ENCODE measurements at places on chromosomes 2 and 18.
A peak's percentile ranks its signal among the peaks of the same experiment; 100 is the strongest.

- no peak for DNase-seq
These were observed 477.7 kb downstream of the TNS1 start for GRCh38 chr2:217525076-217525475.

- DNase-seq: no peak
These were observed 127.2 kb downstream of the FAM161A start for GRCh38 chr2:61726456-61727209.

DNA sequence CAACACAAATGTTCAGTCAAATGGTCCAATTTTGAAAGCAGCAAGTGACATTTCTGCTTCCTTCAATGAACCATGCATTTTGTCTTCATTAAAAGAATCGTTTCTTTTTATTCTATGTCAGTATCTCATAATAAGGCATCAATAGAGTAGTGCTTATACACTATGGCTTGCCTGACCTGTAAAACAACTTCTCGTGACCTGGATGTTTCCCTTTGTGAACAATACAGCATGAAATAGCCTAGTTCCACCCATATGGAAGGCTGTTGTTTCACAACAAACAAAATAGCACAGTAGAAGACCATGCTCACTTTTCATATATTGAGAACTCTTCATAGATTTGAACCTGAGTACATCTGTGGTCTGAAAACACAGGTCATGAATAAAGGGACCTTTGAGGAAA lies 104.3 kb upstream of the PIK3C3 start:
- no peak for DNase-seq

DNA sequence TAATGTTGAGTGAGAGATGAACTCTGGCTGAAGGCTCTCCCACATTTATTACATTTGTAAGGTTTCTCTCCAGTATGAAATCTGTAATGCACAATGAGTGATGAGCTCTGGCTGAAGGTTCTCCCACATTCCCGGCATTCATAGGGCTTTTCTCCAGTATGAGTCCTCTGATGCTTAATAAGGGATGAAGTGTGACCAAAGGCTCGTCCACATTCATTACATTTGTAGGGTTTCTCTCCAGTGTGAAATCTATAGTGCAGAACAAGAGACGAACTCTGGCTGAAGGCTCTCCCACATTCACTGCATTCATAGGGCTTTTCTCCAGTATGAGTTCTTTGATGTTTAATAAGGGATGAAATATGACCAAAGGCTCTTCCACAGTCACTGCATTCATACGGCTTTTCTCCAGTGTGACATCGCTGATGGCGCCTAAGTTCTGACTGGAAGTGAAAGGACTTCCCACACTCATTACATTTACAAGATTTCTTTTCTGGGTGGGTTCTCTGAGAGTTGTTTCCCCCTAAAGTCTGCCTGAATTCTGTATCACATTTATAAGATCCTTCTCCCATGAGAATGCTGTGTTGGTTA lies 10.2 kb downstream of the ZNF514 start:
- no peak for DNase-seq

GRCh38 chr2:136251885-136252585 lies 134.1 kb upstream of the CXCR4 start:
- no peak for DNase-seq

DNA sequence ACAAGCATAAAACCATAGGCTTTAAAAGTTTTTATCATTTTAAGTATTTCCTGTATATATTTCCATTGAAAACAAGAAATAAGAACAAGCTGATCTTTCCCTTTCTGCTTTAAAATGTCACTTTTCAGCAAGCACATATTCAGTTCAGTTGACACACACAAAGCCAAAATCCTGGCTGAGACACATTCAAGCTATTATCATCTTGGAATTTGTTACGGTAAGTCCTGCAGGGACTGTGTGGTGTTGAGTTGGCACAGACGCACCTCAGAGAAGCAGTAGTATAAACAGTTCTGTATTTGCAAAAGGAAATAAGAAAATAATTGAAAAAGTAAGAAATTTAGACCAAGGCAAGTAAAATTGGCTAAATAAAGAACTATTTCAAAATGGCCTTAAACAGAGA lies 10.4 kb upstream of the DAW1 start:
- DNase-seq: no peak

GRCh38 chr2:219289537-219290361 lies 10.6 kb downstream of the DNAJB2 start:
- DNase-seq: peak; percentile 89

- DNase-seq: no peak
These were observed 1.9 kb downstream of the TCF7L1 start for GRCh38 chr2:85134896-85135659.

GRCh38 chr2:236075802-236076201 lies 92.4 kb downstream of the GBX2 start:
- DNase-seq: no peak

DNA sequence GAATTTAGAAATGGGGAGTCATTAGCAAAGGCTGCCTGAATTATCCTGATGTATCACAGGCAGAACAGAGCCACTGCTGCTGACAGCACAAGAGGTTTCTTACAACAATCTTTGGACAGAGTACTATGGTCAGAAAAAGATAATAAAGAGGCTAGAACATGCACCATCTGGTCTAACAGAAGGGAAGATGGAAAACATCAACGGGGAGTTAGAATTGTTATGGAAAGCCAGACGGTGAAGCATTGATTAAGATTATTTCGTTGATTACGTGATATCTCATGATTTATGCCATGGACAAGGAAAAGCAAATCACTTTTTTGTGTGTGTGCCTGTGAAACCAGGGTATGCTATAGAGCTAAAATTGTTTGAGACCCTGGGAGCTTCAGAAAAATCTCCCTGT lies 409.4 kb upstream of the ETAA1 start:
- DNase-seq: no peak

DNA sequence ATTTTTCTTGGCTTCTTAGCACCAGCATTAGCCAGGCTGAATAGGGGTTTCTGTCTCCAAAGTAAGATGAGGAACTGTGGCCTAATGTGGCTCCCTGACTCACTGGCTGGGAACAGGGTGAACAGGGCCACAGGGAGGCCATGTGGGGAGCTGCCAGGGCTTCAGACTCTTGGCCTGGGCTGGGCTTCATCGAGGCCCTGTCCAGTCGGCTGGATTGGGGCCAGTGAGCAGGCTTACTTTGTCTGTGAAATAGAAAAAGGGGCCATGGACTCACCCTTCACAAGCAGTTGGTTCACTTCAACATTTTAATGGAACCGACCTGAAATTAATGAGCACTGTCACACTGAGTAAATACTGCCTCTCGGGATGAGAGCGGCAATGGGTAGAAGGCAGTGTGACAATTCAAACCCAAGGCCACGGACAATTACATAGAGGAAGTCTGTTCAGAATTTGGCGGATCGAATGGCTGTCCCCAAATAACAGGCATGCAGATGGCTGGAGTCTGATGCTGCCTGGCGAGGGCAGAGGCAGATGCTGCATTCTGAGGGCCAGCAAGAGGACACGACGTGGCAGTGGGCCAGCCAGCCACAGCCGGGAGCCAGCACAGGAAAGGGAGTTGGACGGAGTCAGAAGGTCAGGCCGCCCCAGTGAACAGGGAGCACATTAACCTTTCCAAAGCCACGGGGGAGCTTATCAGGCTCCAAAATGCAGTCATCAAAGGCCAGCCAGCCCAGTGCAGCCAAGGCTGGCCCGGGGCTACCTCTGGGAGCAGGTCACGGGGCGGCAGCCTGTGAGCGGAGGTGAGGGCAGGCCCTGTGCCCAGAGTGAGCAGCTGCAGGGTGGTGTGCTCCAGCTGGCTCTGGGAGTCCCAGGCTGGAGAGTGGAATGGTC lies 146.6 kb upstream of the REV1 start:
- DNase-seq: no peak

- DNase-seq: no peak
These were observed 20.7 kb downstream of the OTOF start for GRCh38 chr2:26457251-26457666.

- DNase-seq: no peak
These were observed 60.9 kb upstream of the ACAA2 start for GRCh38 chr18:49874238-49874637.

GRCh38 chr2:68915393-68915792 lies 37.3 kb downstream of the GKN2 start:
- no peak for DNase-seq

DNA sequence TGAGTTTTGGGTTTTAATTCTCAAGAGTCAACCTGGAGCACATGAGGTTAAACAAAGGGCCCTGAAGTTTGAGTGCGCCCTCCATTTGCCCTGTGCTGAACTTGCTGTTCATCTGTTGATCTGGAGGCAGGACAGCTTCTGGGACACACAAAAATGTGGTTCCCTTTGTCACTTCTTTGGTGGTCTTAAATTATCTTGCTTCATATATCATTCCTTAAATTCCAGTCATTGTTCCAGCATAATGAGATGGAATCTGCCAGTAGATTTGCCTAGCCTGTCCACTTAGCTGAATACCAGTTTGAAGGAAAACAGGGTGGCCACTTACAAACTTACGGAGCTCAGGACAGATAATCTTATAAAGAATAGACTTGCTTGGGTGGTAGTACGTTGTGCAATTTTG lies 916 bp downstream of the CETN1 start:
- no peak for DNase-seq

DNA sequence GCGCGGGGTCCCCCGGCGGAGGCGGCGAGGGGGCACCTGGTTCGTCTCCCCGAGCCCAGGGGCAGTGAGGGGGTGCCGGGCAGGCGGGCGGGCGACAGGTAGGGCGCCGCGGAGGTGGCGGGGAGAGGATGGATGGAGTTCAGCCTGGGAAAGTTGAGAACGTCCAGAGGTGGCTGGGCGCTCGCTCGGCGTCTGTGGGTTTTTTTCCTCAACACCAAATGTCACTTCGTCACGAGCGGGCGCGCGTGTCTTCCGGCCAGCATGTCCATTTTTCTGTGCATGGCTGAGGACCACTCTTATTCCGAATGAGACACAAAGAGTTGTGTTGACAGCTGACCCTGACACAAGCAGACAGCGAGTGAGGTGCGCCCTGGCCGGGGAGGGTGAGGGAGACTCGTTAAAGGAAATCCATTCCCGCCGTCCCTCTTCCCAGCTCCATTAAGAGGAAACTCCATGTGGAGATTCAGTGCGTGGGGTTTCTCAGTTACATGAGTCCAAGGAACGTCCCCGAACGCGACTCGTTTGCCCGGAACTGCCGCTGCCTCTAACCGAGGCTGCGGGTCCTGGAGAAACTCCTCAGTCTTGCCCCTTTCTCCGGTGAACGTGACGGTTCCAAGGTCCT lies 859 bp downstream of the GREB1L start:
- no peak for DNase-seq

DNA sequence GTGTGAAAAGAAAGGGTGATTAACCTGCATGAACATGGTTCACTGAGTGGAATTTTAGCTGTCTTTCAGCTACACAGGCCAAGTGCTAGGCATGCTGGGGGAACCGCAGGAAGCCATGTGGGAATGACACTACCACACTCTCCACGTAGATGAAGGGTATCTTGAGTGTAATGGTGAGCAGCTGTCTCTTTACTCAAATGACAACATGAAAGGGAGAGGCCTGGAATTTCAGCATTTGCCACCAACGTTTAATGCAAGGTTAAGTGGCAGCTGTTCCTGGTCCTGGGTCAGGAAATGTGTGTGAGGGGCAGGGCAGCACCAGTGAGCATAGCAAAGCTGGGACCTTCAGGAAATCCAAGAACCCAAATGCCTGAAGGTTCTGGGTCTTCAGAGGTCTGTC lies 588.4 kb downstream of the SLC4A3 start:
- no peak for DNase-seq

- DNase-seq: no peak
These were observed 49.4 kb upstream of the KCNF1 start for GRCh38 chr2:10862330-10862729.

DNA sequence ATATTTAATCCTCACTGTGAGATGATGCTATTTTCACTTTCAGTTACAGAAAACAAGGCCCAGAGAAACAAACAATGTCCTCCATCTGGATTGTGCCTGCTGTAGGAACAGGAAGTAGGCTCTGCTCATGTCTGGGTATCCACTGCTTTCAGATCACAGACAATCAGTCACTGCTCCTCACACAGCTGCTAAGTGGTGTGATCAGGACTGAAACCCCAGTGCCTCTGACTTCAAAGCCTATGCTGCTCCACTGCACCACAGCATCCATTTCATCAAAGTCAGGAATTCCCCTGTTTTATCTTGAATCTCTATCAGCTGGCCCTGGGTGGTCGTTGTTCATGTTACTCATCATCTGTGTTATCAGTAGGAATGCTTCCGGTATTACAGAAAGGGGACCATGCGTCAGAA lies 303.8 kb upstream of the TRIB2 start:
- no peak for DNase-seq

GRCh38 chr2:18749912-18750526 lies 160.7 kb upstream of the NT5C1B start:
- DNase-seq: peak; percentile 35

DNA sequence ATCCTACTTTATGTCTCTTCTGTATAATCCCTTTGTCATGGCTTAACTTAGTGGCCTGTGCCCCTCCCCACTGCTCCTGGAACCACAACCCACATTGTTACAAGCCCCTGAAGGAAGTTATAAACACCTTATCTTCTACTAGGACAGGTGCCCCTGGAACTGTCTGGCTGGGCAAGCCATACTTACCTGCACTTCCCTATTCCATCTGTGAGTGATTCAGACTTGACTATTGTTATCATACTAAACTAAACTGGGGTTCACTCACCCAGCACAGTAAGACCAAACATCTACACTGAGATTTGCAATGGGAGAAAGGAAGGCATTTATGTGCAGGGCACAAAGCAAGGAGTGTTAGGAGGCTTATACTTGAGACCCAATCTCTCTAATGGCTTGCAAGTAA lies 3.7 kb upstream of the UGT1A6 start:
- no peak for DNase-seq

DNA sequence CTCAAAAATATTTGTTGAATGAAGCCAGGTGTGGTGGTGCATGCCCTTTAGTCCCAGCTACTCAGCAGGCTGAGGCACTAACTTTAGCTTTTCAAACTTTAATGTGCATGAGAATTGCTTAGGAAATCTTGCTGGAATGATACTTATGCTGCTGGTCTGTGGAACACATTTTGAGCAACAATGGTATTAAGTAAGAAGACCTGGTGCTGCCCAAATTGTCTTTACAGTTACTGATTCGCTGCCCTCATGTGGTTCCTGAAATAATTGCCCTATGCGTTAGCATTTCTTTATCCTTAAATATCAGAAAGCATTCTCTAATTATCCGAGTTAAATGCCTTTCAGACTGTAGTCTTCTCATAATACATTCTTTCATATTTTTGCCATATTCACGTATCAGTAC lies 76.0 kb upstream of the SESTD1 start:
- peak; percentile 3 for DNase-seq

- DNase-seq: peak; percentile 56
These were observed 93.9 kb downstream of the FARSB start for GRCh38 chr2:222561817-222562645.

DNA sequence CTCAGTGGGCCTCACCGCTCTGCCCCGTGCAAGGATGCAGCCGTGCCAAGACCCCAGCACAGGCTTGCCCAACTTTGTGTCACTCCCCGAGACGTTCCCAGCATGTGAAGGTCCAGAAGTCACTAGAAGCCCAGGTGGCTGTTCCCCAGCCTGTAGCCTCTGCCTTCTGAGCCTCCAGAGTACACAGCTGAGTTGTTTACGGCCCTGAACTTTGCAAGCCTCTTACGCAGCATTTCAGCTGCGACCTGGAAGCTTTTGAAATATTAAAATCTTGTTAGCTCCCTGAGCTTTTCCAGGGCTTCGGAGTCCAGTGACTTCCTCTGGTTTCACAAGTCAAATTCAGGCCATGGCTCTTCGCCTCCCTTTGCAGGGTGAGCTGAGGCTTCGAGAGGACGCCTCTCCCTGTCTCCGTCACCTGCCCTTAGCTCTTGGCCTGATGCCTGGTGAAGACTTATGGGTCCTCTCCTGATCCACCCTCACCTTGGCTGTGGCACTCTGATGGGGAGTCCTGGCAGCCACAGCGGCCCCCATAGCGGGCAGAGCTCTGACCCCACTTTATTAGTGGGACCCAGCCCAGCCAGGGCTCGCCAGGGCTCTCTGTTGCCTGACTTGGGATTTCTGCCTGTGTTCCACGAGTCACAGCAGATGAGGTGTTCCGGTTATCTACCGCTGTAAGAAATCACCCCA lies 76.5 kb upstream of the HPCAL1 start:
- no peak for DNase-seq

Data from erythroblast (primary cell).